ENCODE measurements at places on chromosomes 2 and 18.
A peak's percentile ranks its signal among the peaks of the same experiment; 100 is the strongest.

DNA sequence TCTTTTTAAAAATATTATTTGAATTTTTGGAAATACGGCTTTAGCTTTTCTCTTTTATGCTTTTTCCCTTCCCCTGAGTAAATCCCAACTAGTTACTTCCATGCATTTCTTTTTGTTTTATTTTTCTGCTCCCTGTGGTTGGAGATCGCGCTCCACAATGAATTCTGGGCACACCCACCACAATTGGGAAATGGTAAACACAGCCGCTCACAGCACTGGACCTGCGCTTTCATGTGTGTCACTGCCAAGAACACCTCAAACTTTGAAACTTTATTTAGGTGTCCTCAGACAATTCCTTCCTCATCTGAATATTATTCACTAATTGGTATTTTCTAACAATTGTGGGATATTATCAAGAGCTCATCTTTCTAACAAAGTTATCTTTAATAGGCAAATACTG is 82.8 kb upstream of the TMEM18 start:
- peak; percentile 41 for DNase-seq

DNA sequence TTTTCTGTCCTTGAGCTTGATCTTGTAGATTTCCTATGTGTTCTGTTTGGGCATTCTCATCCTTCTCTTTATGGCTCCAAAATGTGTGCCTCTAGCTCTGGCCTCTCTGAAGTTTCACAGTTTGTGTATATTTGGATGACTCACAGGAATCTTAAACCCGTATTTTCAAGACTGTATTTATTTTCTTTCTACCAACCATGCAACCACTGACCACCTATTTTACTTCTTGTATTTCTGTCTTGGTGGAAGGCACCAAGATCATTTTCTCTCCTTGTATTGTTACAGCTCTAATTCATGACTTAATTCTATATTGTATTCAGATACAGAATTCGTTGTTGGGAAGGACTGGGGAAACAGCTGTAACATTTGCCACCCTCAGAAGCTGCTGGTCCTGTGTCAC is 39.5 kb downstream of the ACSL3 start:
- DNase-seq: no peak

GRCh38 chr2:58794103-58794502 is 553.0 kb upstream of the FANCL start:
- DNase-seq: no peak

GRCh38 chr18:13514558-13514957 is 211.8 kb downstream of the FAM210A start:
- no peak for DNase-seq

DNA sequence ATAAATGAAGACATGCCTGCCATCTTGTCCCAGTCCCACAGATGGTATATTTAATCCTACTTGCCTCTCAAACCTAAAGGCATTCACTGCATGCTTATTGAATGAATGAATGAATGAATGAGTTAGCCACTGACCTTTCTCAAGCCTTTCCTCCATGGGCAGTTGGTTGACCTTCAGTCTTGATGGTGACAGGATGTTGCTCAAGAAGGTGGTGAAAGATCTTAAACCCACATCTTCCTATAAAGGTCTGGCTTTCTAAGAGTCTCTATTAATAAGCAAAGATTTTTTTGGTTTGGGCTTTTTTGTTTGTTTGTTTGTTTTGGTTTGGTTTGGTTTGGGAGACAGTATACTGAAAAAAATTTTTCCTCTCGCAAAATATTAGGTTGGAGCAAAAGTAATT is 41.7 kb downstream of the KIAA2012 start:
- no peak for DNase-seq

- DNase-seq: peak; percentile 56
Measured at GRCh38 chr2:64751286-64752260, 97.9 kb upstream of the SERTAD2 start.

- DNase-seq: no peak
Measured at GRCh38 chr2:37706334-37707183, 35.1 kb upstream of the CDC42EP3 start.

- no peak for DNase-seq
Measured at GRCh38 chr2:58138396-58139030, 91.9 kb downstream of the VRK2 start.

- no peak for DNase-seq
Measured at GRCh38 chr2:172560721-172561120, 4.8 kb downstream of the PDK1 start.

DNA sequence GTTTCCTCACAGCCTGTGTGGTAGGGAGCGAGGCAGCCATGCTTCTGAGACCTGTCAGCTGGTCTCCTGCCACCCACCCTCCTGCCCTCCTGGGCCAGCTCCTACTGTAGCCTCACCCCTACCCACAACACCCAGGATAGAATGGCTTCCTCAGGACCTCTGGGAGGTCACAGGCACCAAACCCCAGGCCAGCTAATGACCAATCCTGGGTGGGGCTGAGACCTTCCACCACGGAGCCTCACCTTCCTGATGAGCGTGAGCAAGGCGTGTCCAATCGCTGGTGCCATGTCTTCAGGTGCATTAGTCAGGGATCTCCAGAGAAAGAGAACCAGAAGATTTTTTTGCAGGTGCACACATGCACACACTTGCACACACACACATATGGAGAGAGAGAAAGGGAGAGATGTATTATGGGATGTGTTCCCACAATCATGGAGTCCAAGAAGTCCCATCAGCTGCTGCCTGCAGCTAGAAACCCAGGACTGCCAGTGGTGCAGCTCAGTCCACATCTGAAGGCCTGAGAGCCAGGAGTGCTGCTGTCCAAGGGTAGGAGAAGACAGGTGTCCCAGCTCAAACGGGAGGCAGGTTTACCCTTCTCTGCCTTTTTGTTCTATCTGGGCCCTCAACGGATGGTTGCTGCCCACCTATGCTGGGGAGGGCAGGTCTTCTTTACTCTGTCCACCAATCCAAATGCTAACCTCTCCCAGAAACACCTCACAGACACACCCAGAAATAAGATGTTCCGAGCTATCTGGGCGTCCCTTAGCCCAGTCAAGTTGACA is 70.4 kb upstream of the HDAC4 start:
- DNase-seq: no peak

- no peak for DNase-seq
Measured at GRCh38 chr18:27073404-27073830, 111.7 kb downstream of the CHST9 start.

DNA sequence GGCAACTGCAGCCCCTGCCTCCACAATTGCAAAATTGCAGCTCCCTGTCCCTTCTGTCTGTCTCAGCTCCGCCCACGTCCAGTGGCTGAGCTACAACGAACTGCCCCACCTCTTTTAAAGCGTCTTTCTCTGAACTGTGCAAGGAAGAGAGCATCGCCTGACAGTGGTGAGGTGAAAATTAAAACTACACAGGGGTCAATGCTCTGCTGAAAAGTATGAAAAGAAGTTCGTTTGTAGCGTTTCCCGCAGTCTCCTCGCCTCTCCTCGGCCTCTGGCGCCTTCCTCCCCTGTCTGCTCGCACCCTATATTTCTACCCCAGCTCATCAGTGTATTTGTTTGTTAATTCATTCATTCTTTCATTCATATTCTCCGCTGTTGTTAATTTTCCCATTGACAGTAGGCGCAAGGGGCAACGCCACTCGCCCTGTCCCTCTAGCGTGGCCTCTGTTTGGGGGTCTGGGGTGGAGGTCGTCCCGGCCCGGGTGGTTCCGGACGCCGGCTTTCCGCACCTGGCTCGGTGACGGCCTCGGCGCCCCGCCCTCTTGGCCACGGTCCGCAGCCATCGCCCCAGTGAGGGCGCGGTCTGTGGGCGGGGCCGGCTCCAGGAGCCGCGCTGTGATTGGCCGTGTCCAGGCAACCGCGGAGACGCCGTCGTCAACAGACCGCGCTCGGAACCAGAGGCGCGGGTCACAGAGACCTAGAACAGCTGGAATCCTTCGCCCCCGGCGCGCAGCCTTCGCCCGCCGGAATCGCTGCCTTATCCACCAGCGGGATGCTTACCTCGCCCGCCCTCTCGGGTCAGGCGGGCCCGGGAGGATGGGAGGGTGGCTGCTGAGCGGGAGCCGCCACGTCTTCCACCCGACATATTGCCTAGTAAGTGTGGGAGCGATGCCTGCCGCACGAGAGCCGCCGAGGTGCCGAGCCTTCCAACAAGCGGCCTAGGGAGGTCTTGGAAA is at the start of gene VWA3B:
TSS of gene VWA3B (plus strand) at position 677 of the 956 bp plus-strand sequence. CDS start 5,926 bp downstream, outside the sequence.
- peak; percentile 75 for DNase-seq

DNA sequence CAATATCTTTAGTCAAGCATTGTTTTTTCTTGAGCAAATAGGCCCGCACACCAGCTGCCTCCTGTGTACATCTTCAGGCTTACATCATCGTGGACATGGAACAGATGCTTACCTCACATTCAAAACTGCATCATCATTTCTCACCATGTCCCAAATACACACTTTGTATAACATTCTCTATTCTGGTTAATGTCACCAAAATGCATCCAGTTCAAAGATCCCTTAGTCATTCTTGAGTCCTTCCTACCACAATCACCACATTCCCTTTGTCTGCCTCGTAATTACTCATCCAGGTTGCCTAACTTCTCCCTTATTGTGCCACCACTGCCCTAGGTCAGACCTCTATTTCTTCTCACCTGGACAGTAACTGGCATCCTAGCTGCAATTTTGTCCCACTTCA is 373.7 kb upstream of the GALNT5 start:
- DNase-seq: no peak

DNA sequence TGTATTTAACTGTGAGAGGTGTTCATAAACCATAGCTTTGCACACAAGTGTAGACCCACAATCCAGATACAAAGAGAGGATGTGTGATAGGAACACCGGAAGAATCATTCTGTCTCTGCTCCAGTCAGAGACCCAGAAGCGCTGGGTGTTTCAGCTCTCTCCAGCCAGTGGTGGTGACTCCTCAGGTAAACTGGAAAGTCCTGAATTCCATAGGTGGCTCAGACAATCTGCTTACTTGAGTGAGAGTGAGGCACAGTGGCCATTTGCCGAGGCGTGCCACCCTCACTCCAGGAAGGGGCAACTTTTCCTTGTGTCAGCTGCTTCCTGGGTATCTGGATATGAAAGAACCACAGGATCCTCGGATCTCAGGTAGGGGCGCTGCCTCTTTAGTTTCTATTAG is 171.5 kb downstream of the KCNS3 start:
- no peak for DNase-seq

- DNase-seq: peak; percentile 92
Measured at GRCh38 chr18:76351961-76352581, 143.0 kb downstream of the ZNF516 start.

DNA sequence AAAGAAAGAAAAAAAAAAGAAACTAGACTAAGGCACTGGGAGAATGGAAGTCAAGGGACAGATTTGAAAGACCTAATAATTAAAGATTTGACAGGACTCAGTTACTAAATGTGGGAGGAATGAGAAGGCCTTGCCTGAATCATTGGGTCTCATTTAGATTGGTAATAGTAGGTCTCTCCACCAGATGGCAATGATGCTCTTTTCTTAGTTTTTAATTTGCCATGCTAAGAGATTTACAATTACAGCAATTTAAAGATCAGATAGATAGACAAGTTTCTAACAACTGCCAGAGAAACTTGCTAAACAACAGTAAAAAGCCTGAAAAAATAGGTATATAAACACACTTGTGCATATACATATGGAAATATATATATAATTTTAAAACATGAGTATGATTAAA is 153.0 kb downstream of the TMEM247 start:
- DNase-seq: no peak

- no peak for DNase-seq
Measured at GRCh38 chr2:119491776-119492525, 32.3 kb downstream of the SCTR start.

DNA sequence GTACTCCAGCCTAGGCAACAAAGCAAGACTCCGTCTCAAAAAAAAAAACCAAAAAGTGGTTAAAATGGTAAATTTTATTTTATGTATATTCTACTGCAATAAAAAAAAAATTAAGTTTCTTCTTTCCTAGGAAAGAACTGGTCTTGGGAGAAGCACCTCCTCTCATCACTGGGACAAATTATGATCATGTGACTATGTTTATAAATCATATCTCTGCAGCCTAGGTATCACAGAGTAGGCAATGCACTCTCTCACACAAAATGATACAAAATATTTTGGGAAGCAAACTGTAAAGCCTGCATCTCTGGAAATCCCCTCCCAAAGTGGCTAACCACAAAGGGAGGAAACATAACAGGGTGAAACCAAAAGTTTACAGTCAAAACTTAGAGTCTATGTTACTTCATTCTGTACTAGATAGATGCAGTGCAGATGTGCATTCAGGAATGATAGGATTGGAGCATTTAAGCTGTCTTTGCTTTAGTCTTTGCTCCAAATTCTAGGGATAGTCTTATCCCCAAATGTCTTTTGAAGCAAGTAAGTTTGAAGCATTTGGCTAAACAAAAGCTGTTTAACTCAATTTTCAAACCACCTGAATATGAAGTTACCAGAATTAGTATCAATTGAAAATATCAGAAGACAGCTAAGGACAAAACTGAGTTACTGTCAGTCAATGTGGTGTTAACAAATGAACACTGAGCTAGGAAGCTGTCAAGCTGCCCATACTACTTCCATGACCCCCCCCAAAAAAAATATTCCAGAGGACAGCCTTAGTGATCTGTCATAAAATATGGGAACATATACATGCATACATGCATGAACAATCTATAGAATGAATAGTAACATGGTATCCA is 21.1 kb upstream of the MALT1 start:
- DNase-seq: no peak

DNA sequence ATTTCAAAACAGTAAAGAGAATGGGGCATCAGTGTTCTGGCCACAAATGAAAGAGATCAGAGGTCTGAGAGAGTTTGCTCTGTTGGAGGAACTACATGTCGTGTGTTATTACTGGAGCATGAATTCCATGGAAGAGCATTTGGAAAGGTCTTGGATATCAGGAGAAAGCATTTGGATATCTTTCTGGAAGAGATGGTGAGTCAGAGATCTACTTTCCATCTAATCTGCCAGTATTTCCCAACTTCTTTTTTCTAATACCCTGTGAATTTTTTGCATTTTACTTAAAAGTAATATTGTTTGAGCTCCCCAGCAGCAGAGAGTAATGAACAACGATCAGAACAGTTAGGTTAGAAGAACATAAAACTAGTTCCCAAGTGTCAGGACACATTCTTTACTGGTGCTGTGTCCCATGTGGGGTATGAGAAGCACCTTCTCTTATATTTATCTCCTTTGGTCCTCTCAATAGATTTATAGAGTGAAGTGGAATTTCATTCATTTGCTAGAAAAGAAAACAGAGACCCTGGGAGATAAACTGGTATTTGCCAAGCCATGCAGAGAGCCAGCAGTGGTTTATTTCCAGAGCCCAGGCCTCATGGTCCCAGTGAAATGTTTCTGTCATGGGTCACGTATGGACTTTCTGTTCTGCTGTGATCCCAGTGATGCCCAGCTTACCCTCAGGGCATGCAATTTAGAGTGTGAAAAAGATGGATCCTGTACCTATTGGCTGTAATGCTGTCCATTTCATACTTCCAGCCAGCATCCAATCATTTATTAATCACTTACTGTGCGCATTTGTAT is 130.8 kb upstream of the NT5C1B start:
- DNase-seq: no peak

- no peak for DNase-seq
Measured at GRCh38 chr2:76625101-76625500, 897.1 kb downstream of the LRRTM4 start.

DNA sequence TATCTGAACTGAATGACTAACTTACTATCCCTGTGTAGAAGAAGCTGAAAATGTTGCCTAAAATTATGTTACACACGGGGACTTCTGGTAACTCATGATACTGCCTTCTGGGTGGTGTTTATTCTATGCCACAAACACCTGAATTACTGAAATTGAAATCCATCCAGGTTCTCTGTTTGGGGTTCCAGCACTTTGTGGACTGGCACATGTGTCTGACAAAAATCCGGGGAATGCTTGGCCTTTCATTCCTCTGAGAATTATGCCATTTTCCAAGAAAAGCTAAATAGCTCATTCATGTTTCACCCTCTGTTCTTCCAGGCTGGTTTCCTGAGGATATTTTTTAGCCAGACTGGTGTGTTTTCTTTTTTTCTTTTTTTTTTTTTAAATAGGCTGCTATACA is 59.5 kb upstream of the POU3F3 start:
- no peak for DNase-seq

- DNase-seq: no peak
Measured at GRCh38 chr18:48265328-48265727, 143.9 kb downstream of the ZBTB7C start.
